ENCODE measurements at places on chromosomes 4 and X.

- DNase-seq = peak; percentile 35
Observed at GRCh38 chrX:147917700-147918695, 6.3 kb downstream of the FMR1 start.

- no peak for DNase-seq
Observed at GRCh38 chrX:35101901-35102300, 159.3 kb downstream of the FAM47B start.

DNA sequence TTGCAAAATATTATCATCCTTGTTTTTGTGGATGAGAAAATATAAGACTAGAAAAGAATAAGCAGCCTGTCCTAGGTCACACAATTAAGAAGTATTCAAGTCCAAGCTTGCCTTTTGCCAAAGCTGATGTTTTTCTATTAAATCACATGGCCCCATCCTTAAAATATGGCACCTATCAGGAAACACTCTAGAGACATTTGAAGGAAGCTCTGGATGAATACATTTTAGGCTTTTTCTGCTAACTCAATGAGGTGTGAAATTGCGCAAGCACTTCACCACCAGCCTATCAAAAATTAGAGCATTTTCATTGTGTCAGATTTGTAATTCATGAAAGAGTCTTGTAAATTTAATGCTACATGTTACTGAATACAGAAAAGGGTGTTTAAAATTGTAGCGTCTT is 251.1 kb upstream of the MAD2L1 start:
- DNase-seq = no peak

- DNase-seq = no peak
Observed at GRCh38 chr4:56995525-56995924, 16.8 kb downstream of the POLR2B start.

- no peak for DNase-seq
Observed at GRCh38 chr4:183347146-183347545, 24.9 kb upstream of the CLDN24 start.

- no peak for DNase-seq
Observed at GRCh38 chr4:33886356-33886755, 2358.0 kb downstream of the ARAP2 start.

- DNase-seq = no peak
Observed at GRCh38 chr4:141427726-141428296, 207.1 kb downstream of the ZNF330 start.
